CD4-positive, alpha-beta memory T cell (primary cell): ENCODE measurements at places on chromosomes 1 and 21.
A peak's percentile ranks its signal among the peaks of the same experiment; 100 is the strongest.

DNA sequence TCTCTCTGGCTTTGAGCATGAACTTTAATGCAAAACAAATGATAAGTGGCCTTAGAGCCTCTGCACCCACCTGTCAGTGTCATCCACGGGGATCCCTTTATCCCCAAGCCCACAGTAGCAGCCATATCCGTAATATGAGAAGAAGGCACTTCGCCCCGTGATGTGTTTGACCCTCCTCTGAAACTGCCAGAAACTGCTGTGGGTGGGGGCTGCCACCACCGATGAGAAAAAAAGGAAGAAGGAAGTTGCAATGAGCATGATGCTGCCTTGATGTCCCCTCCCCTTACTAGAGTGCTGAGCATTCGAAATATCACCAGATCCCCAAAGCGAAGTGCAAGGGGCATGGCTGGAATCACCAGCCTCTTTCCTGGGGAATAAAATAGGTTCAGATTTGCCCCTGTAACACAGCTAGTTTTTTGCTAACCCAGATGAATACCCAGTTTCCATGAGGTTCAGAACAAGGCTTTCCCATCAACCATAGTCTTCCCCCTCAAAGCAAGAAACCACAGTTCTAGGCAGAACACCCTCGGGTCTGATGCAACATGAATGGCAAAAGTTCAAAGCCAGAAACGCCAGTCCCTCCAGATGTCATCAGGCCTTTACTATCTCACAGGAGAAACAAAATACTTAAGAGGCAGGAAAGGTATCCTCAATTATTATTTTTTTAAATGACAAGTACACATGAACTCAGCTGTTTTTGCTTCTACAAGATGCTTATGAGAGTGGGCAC, 10.8 kb upstream of the UBXN10 start:
- no peak for DNase-seq

DNA sequence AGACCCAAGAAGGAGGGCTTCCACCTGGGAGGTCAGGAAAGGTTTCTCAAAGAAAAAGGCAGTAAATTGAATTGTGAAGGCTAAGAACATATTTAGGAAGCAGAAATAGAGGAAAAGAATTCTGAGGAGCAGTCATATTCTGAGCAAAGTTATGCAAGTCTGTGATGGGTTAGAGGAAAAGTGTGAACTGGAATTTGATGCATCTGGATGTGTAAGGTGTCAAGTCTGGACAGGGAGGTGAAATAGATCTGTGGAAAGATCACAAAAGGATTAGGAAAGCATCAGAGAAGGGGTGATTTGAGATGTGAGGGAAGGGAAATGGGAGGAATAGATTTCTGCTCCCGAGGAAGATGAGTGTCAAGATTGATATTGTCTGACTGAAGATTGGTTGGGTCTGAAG, 18.1 kb upstream of the PRDM2 start:
- DNase-seq = no peak

DNA sequence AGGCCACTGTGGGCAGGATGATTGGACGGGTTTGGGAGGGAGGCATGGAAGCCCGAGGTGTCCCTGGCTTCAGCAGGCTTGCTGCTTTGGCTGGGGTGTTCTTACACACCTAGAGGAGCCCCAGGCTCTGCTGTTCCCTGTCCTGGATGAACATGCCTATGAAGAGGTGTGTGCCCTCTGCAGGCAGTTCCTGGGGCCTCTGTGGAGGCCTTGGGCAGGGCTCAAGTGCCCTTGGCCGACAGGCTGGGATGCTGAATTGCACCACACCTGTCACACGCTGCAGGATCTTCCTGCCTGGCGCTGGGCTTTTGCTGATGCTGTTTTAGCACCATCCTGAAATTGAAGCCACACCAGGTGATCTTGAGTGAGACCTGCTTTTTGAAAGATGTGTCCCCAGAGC, 415.0 kb upstream of the VAMP3 start:
- no peak for DNase-seq

DNA sequence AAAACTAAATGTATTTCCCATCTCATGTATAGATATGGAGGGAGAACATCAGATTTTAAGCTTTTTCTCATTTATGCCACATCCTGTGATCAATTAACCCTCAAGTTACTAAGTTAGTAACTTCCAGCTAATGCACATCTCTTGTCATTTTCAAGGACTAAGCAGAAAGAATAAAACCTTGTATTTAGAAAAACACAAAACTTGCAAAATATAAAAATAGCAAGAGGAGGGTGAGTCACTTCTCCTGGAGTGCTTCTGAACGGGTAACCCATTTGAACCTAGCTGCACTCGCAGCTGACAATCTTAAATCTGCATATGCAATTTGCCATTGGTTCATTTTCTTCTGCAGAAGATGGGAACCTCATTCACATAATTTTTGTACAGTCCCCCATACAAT, 500.5 kb downstream of the SETD4 start:
- DNase-seq = no peak

DNA sequence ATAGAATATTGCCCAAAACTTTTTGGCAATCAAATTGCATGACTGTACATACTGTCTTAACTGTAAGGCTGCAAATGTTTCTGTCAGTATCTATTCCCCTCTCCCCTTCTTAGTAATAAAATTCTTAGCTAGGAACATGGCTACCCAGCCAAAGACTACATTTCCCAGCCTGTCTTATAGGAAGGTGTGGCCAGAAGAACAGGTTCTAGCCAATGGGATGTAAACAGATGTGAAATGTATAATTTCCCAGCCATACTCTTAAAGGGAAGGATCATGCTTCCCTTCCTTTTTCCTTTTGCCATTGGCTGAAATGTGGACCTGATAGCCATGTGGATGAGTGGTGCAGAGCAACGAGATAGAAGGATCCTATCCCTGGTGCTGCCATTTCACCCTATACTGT, 7.0 kb upstream of the HIVEP3 start:
- DNase-seq = no peak

DNA sequence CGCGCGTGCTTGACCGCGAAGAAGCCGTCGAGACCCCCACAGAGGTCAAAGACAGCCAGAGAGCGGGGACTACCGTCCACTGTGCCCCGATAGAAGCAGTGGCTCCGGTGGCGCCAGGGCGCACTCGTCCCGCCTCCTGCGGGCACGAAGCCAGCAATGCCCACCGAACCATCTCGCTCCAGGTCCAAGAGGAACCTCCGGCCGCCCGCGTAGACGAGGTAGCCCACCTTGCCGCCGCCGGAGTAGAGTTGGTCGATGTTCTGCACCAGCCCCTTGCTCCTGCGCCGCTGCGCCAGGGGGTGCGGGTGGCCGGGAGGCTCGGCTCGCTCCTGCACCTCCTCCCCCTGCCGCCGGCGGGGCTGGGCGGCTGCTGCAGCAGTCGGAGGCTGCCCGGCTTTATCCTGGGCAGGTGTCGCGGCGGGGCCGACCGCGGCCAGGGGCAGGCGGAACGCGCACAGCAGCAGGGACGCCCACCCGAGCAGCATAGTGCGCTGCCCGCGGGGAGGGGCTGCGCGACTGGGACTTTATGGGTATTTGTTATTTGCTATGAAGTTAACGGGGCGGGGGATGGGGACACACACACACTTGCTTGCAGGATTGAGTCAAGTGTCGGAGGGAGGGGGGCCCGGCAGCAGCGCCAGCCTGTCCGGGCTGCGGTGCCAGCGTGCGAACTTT, 844 bp downstream of the ADAMTS5 start:
- DNase-seq = no peak

GRCh38 chr1:25834894-25835293, 15.1 kb downstream of the MTFR1L start:
- DNase-seq = no peak

GRCh38 chr1:213698092-213698702, 289.6 kb upstream of the PROX1 start:
- no peak for DNase-seq

DNA sequence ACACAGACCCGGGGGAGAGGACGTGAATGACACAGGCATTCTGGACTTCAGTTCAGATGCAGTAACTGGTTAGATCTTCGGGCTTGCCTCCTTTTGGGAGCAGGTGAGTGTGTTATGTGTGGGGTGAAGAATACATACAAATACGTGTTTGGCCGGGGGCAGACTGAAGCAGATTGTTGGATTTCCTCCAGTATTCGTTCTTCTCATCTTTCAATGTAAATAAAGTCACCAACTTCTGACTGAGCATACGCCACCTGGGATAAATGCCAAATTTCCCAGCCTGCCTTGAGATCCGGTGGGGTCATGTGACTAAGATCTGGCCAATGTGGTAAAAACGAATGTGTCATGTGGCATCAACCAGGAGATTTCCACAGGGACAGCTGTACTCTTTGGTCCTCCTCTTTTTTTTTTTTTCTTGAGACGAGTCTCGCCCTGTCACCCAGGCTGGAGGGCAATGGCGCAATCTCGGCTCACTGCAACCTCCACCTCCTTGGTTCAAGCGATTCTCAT, 189.8 kb downstream of the RGS7 start:
- DNase-seq = no peak

GRCh38 chr1:52193985-52194384, 52.1 kb downstream of the ZFYVE9 start:
- no peak for DNase-seq

- DNase-seq = no peak
These were observed 27.6 kb upstream of the SDHB start for GRCh38 chr1:17081439-17081838.

DNA sequence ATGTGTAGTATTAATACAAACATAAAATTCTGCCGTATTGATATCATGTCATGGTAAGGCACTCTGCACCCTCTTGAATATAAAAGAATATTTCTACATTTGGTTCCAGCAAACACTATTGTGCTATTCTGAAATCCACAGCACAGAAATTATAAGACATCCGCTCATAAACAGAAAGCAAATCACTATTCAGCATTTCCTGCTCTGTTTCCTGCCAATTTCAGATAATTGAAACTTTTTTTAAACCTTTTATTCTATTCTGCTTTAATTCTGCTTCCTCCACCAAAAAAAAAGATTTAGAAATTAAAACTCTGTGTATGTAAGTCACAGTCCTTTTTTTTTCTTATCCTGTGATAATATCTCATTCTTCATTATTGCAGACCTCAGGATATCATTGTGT, 39.6 kb upstream of the PLEKHO1 start:
- DNase-seq = peak; percentile 43
